Mesothelial cell of epicardium (in vitro differentiated cells): ENCODE measurements at places on chromosomes 16 and 17. TPM values are rescaled to one million over a fixed set of nuclear protein-coding genes. Genes with fewer than 3 reads are reported as not detected.
A peak's percentile ranks its signal among the peaks of the same experiment; 100 is the strongest.

SLC38A8 gene
- not detected in 3 replicates for total RNA-seq

DNA sequence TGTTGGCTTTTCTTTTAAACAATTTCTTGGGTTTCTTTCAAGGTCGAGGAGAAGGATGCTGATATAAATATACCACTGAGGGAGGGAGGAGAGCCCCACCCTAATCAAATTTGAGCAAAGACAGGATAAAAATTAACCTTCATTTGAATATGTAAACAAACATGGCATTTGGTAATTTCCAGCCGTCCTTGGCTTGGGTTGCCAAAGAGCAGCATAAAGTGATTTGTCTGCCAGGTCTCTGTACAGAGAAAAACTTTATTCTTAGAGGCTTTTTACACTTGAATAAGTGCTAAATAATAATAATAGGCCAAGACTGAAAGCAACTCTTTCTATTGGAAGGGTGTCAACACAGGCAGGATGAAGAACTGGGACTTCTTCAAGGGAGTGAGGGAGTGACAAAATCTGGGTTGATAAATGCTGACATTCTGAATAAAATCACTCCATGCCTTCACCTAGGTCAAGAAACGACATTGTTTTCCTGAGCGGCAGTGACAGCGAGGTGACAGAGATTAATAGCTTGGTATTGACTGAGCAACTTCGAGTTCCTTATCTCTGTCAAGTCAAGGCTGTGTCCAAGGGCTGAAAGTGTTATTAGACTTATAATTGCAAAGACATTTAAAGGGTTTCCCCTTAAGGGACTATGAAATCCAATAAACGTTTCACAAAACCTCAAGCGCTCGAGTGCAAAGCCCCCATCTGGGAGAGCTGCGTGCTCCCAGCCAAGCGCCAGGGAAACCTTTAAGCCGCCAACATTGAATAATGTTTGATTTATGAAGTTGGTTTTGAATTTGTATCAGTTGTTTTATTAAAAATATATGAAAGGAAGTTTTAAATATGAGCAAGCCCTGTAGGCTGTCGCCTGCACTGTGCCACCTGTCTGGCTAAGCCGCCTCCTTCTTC, 269.5 kb upstream of the N4BP1 start:
- H3K36me3 ChIP-seq: no peaks in the 10 kb centered on the region
- H3K4me1 ChIP-seq: no peaks in the 10 kb centered on the region
- H3K27me3 ChIP-seq: peaks cover 9% of the 10 kb centered on the region
- no peak for DNase-seq

DNA sequence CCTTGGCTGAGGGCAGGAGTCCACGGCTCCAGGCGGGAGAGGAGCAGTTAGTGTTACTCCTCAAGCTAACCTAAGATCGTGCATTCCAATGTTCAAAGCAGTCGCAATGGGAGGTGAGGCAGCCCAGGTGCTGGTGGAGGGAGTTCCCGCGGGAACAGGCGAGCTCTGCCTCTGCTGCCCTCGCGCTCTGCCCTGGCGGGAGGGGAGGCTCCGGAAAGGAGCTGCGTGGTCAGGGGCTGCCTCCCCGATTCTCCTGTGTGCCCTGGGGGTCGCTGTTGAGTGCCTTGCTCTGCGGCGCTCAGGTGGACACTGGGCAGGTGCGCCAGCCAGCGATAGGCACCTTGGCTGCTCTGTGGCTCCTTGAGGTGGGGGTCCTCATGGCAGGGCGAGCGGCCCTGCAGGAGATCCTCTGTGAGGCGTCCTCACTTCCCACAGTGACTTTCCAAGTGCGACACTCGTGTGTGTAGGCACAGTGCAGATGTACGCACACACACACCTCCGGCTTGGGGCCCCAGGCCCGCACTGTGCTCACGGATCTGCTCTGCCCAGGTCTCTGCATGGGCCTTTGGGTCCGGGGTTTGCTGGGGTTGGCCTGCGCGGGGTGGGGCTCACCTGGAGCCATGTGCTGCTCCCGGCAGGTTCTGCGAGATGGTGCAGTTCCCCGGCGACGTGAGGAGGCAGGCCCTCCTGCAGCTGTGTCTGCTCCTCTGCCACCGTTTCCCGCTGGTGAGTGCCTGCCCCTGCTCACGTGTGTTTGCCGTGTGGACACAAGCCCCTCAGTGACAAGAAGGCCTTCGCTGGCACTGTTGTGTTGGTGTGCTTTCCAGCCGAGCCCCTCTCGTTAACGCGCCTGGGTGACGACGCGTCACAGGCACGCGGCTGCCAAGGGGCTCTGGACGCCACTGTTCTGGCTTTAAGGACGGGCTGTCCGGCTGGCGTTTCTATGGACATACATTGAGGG, 97.9 kb upstream of the ZNF750 start:
- H3K4me3 ChIP-seq: no peak overlapping the region
- no peaks in the 10 kb centered on the region for H3K27me3 ChIP-seq
- DNase-seq: no peak

IL21R gene
- 0.09 to 0.22 TPM (median 0.13 TPM) in 3 replicates for total RNA-seq

ZFHX3 gene
- total RNA-seq: 63.8 to 68.1 TPM (median 67.1 TPM) in 3 replicates

GRCh38 chr17:40471846-40472732, 28.8 kb downstream of the IGFBP4 start:
- peak overlapping the region; percentile 94 for H3K27ac ChIP-seq
- H3K4me1 ChIP-seq: peaks cover 23% of the 10 kb centered on the region
- DNase-seq: no peak
- H3K36me3 ChIP-seq: no peaks in the 10 kb centered on the region
- H3K4me3 ChIP-seq: no peak overlapping the region

EVPLL gene
- total RNA-seq: not detected in 3 replicates

GRCh38 chr16:57345666-57346204, 12.8 kb upstream of the CCL22 start:
- no peak overlapping the region for H3K4me3 ChIP-seq
- no peaks in the 10 kb centered on the region for H3K36me3 ChIP-seq
- H3K4me1 ChIP-seq: no peaks in the 10 kb centered on the region
- DNase-seq: no peak
- peaks cover 36% of the 10 kb centered on the region for H3K27me3 ChIP-seq
- H3K27ac ChIP-seq: no peak overlapping the region

DNA sequence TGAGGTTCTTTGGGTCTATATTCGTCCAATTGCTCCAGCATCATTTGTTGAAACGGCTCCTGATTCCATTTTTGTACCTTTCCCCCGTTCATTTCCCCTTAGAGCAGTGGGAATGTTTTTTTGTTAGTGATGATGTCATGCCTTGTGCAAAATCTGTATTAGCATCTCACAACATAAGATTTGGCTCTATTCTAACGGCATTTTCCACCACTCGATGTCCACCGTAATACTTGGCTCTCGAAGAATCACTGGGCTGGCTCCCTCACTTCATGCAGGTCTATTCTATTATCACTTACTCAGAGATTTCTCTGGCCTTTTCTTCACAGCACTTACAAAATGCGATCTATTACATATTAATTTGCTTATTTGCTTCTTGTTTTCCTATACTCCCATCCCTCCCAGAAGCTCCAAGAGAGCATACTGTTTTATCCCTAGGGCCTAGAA, 571 bp upstream of the NME1 start:
- no peak for DNase-seq
- peaks cover 4% of the 10 kb centered on the region for H3K4me1 ChIP-seq
- no peaks in the 10 kb centered on the region for H3K27me3 ChIP-seq
- no peak overlapping the region for H3K4me3 ChIP-seq

IRF8 gene
- total RNA-seq: 5.8 to 7.8 TPM (median 5.8 TPM) in 3 replicates

HOXB13 gene
- total RNA-seq: 26.4 to 26.9 TPM (median 26.8 TPM) in 3 replicates

PHB1 gene
- total RNA-seq: 136 to 147 TPM (median 144 TPM) in 3 replicates

DNA sequence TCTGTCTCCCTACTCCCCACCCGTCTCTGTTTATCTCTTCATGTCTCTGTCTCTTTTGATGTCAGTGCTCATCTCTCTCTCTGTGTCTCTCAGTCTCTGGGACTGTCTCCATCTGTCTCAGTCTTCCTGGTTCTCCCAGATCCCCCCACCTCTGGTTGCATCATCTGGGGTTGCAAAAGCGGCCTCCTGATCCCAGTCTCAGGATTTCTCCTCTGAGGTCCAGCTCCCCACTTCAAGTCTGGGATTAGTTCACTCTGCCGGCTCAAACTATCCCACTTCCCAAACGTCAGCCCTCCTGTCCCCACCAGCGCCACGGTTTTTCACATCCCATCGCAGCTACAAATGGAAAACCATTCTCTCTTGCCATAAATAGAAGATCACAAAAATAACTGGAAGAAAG, 9.0 kb downstream of the TEKT5 start:
- DNase-seq: no peak
- peaks cover 6% of the 10 kb centered on the region for H3K4me1 ChIP-seq
- no peak overlapping the region for H3K27ac ChIP-seq
- H3K4me3 ChIP-seq: no peak overlapping the region
- H3K27me3 ChIP-seq: no peaks in the 10 kb centered on the region
- H3K36me3 ChIP-seq: no peaks in the 10 kb centered on the region

HAP1 gene
- 0.44 to 0.66 TPM (median 0.45 TPM) in 3 replicates for total RNA-seq

SEPTIN1 gene
- total RNA-seq: 0.86 to 1.6 TPM (median 1.4 TPM) in 3 replicates

SLC5A10 gene
- total RNA-seq: 0.14 to 0.25 TPM (median 0.24 TPM) in 3 replicates

- no peak overlapping the region for H3K4me3 ChIP-seq
- no peak overlapping the region for H3K27ac ChIP-seq
- no peaks in the 10 kb centered on the region for H3K27me3 ChIP-seq
- no peaks in the 10 kb centered on the region for H3K36me3 ChIP-seq
- H3K4me1 ChIP-seq: peaks cover under 1% of the 10 kb centered on the region
Measured at GRCh38 chr17:72447251-72447640, 326.4 kb downstream of the SOX9 start.

GRCh38 chr16:50269769-50270509, 3.6 kb downstream of the ADCY7 start:
- H3K27me3 ChIP-seq: no peaks in the 10 kb centered on the region
- no peak overlapping the region for H3K4me3 ChIP-seq
- peaks cover 9% of the 10 kb centered on the region for H3K4me1 ChIP-seq
- H3K27ac ChIP-seq: no peak overlapping the region
- no peak for DNase-seq

KRT9 gene
- not detected in 3 replicates for total RNA-seq

- H3K4me1 ChIP-seq: peaks cover 20% of the 10 kb centered on the region
- no peaks in the 10 kb centered on the region for H3K27me3 ChIP-seq
- no peak overlapping the region for H3K4me3 ChIP-seq
- no peak for DNase-seq
Measured at GRCh38 chr17:41803049-41804020, 8.4 kb downstream of the P3H4 start.

DNA sequence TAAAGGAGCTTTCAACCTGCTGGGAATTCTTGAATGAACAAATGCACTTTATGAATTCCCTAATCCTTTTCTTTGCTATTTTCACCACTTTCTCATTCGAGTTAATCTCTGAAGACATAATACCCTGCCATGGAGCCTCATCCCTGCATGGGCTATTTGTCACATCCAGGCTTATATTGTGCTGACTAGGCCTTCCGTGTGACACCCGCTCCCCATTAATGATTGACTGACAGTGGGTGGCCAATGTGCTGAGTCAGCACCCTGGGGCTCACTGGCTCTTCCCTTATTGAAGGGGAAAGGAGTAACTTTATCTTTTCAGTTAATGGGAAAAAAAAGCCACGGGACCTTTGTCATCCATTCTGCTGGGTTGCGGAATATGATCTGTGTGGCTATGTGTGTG, 1024.8 kb upstream of the EEF2KMT start:
- H3K27ac ChIP-seq: no peak overlapping the region
- no peaks in the 10 kb centered on the region for H3K4me1 ChIP-seq
- DNase-seq: no peak
- H3K27me3 ChIP-seq: no peaks in the 10 kb centered on the region
- H3K4me3 ChIP-seq: no peak overlapping the region
- H3K36me3 ChIP-seq: no peaks in the 10 kb centered on the region

BBS2 gene
- total RNA-seq: 58.2 to 63.1 TPM (median 60.8 TPM) in 3 replicates

EFCAB5 gene
- total RNA-seq: 0.52 to 0.80 TPM (median 0.58 TPM) in 3 replicates
